Stimulated activated CD4-positive, alpha-beta T cell treated with anti-CD3 and anti-CD28 coated beads, TNF-alpha, amount 100 ng/mL, for 1 hour (primary cell): ENCODE measurements at places on chromosomes 3 and 15.

GRCh38 chr15:69914960-69915359 lies 182.8 kb downstream of the TLE3 start:
- DNase-seq: no peak

GRCh38 chr3:87423336-87423735 lies 147.0 kb upstream of the POU1F1 start:
- no peak for DNase-seq

DNA sequence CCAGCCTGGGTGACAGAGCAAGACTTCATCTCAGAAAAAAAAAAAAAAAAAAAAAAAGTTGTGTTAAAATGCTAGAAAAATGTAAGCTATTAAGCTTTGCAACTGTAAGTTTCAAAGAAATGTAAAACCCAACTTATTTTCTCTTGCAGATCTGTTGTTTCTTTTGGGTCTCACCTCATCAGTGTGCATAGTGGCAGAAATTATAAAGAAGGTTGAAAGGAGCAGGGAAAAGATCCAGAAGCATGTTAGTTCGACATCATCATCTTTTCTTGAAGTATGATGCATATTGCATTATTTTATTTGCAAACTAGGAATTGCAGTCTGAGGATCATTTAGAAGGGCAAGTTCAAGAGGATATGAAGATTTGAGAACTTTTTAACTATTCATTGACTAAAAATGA lies 25.6 kb downstream of the ASTE1 start:
- DNase-seq: no peak

GRCh38 chr3:13060341-13060910 lies 12.8 kb downstream of the IQSEC1 start:
- DNase-seq: no peak

GRCh38 chr15:33445984-33446383 lies 135.2 kb downstream of the RYR3 start:
- no peak for DNase-seq

- DNase-seq: peak; percentile 5
These were observed 736 bp downstream of the ARHGEF26 start for GRCh38 chr3:154121701-154122551.

DNA sequence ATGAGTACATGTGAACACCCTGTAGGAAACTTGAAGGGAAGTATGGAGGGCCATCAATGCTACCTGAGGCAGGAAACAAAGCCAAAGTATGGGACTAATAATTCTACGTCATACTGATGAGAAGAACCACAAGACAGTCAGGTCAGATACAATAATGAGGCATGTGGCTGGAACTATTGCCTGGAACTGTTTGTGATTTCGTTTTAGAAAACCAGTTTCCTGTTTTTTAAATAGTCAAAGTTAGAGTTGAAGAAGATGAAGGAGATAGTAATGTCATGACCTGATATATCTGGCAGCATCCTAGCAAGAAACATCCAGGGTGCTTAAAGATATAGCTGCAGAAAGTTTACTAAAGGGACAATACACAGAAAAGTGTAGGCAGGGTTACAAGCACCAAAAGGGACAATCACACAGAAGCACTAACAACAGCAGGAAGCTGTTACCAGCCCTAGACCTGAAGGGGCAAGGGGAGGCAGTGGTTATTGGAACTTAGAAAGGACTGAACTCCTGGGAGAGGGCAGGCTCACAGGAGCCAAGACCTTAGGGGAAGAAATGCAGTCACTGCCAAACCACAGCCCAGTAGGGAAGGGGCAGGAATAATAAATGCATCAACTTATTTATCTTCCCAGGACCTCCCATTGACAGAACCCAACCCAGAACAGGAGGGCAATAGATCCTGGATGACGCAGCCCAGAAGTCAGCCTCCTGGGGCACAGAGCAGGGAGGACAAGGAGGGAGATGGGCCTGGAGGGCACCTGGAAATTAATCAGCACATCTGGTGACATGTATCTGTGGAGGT lies 302.1 kb upstream of the STT3B start:
- no peak for DNase-seq

- DNase-seq: no peak
These were observed 6.9 kb downstream of the KNL1 start for GRCh38 chr15:40600956-40601355.

DNA sequence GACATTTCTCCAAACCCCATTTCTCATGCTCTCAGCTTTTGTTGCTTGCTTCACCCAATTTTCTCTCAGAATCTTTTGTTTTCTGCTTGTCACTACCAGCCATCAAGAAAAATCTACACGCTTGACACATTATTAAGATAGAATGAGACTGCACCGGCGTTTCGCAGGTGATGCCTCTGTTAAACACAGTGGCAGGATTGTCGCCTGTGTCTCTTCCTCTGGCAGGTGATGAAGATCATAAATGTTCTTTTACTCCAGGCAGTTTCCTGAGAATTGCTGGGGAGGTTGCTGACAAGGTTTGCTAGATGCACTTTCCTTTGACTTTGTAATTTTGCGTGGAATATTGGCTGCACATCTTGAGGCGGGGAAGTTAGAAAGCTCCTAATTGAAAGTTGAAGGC lies 75.4 kb downstream of the IL1RAP start:
- no peak for DNase-seq

- no peak for DNase-seq
These were observed 21.1 kb downstream of the CMSS1 start for GRCh38 chr3:99838755-99839154.

DNA sequence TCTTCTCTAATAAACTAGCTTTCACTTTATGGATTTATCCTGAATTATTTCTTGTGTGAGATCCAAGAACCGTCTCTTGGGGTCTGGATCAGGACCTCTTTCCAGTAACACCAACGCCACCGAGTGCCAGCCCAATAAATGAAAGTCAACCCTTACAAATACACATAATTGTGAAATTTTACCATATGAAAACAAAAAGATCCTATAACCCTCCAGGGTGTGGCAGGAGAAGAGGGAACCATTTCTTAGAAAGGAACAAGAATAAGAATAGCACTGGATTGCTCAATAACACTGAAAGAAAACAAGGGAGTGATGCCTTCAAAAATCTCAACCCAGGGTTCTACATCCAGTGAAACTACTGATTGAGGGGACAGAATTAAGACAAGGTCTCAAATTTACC lies 51.6 kb upstream of the ACKR4 start:
- DNase-seq: no peak

DNA sequence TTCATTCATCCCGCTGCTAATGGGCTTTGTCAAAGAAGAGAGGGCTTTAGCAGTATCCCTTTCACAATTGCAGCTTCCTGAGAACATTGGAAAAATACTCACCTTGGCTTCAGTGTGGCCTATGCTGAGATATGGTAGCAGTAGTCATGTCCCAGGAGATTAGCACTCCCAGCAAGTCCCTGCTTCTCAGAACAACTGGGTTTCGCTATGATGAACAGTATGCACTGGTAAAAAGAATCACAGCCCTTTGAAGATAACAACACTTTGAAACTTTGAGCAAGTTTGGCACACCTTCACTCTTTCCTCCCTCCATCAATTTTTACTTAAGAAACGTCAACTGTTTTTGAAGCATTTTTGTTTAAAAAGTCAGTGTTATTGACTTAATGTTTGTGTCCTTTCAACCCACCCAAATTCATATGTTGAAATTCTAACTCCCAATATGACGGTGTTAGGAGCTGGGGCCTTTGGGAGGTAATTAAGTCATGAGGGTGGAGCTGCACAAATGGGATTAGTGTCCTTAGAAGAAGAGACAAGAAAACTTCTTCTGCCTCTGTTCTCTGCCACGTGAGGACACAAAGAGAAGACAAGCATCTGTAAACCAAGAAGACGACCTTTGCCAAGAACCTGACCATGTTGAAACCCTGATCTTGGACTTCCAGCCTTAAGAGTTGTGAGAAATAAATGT lies 17.8 kb upstream of the PLSCR4 start:
- DNase-seq: no peak

DNA sequence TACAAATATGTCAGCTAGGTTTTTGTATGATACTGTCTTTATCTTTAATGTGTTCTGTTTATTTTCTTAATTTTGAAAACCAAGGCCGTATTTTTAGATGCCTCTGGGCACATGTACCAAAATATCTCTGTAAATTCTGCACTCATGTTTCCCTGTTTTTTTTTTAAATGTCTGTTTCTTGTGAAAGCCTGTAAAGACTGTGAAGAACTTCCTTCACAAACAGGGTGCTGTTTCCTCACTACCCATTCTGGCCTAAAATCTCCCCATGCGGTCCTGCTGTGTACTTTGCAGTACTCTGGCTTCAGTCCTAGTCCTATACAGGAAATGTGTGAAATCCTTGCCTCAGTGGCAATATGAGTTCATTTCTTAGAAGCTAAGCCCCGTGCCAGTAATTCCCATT lies 133.4 kb upstream of the ZBTB20 start:
- no peak for DNase-seq
